T-cell (primary cell): ENCODE measurements at places on chromosomes 3 and 15. TPM values are rescaled to one million over a fixed set of nuclear protein-coding genes. Genes with fewer than 3 reads are reported as not detected.

ZIC1 gene
- total RNA-seq = not detected

HIGD2B gene
- 0.33 TPM for total RNA-seq

HDC gene
- 4.2 TPM for total RNA-seq

TEX9 gene
- 1.9 TPM for total RNA-seq

DNA sequence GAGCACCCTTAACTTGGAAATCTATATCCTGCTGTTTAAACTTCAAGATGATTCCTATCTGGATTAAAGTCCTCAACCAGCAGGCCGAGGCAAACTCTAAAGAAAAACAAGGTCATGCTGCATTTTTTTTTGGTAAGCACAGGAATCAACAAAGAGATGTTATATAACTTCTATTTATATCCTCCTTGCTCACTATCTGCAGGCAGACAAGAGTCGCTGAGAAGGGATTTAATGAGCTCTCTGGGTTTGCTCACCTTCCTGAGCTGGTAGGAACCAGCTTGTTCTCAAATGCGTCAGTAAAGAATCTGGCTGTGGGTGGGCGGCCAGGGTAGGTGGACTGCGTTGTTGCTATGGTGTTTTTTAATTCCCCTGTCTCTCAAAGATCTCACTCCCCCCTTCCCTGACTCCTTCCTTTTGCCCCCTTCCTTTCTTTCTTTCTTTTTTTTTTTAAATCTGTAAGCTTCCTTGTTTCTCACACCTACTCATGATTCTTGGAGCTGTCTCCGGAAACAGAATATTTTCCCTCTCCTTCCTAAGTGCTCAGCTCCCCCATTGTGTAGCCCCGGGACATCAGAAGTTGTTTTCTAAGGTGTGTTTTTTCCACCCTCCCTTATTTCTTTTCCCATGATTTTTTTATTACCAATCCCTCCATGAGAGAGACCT is 228.8 kb upstream of the BHLHE40 start:
- no peak overlapping the region for H3K4me3 ChIP-seq
- H3K4me1 ChIP-seq = no peaks in the 10 kb centered on the region
- no peak for DNase-seq
- peaks cover 2% of the 10 kb centered on the region for H3K36me3 ChIP-seq
- no peaks in the 10 kb centered on the region for H3K27me3 ChIP-seq

DNA sequence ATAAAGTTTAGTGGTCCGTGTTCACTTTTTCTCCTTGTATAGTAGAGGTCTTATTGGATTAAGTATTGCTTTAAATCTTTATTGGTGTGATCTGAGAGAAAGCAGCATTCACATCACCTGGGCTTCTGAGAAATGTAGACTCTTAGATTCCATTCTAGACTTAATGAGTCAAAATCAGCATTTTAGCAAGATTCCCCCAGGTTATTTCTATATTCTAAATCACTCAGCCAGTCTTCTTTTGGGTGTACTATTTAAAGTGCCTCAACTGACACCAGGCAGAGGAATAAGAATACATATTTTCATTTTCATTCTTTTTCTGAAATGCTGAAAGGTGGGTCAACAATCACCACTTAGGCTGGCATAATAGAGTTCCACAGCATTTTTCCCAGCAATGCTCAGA is 481.7 kb downstream of the TUSC7 start:
- no peak overlapping the region for H3K27ac ChIP-seq
- no peak for DNase-seq
- no peaks in the 10 kb centered on the region for H3K4me1 ChIP-seq
- no peak overlapping the region for H3K4me3 ChIP-seq
- no peaks in the 10 kb centered on the region for H3K27me3 ChIP-seq

FBXW12 gene
- total RNA-seq = not detected
